ENCODE measurements at places on chromosomes 1 and 21.

- DNase-seq: peak; percentile 51
Measured at GRCh38 chr1:221712776-221713431, 29.0 kb downstream of the DUSP10 start.

DNA sequence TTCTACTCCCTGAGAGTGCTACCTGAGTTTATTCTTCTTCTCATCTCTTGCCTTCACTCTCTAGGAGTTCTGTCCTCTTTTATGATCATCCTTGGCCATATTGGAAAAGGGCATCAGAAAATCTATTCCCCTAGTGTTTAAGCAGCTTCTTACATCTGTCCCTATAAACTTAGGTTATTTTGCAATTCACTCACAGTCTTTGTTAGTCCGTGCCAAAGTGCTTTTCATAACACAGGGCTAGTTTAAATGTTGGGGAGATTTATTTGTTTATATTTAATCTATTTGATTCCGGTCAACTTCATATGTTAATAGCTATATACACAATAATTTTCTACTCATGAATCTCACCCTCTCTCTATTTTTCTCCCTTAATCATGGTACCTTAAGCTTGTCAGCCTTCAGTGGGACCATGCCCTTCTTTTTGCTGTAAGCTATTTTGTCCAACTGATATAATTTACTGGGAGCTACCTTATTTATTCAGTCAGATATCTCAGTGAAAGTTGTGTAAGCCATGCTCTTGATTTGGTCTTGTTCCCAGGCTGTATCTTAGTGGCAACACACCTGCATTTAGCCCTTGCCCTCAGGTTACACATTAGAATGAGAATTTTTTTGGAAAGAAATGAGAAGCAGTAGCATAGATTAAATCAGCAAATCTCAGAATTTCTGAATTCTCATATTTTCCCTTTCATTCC is 106.3 kb upstream of the SMYD2 start:
- no peak for DNase-seq

GRCh38 chr1:205598841-205599668 is 32.8 kb downstream of the ELK4 start:
- DNase-seq: no peak

GRCh38 chr1:211469938-211470529 is 21.9 kb downstream of the RD3 start:
- no peak for DNase-seq

DNA sequence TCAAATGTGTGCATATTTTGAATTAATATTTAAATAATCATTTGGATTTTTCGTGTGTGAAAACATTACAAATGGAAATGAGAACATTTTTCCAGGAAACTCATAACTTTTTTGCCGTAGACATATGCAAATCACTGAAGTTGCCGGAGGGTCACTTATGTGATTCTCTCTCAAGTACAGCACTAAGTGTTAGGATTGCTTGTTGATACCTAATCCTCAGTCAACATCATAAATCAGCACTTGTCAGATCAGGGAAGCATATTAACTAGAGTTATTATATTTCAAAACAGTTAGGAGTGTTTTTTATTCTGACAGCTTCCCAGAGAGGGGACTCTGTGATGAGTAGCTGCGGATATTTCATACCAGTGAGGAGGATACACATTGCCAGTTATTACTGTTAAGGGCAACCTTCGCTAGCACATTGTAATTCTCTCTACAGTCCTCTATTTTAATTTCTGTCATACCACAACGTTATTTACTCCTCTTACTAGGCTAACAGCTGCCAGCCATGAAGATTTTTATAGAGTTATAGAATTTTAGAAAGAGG is 41.5 kb downstream of the NCAM2 start:
- DNase-seq: no peak

DNA sequence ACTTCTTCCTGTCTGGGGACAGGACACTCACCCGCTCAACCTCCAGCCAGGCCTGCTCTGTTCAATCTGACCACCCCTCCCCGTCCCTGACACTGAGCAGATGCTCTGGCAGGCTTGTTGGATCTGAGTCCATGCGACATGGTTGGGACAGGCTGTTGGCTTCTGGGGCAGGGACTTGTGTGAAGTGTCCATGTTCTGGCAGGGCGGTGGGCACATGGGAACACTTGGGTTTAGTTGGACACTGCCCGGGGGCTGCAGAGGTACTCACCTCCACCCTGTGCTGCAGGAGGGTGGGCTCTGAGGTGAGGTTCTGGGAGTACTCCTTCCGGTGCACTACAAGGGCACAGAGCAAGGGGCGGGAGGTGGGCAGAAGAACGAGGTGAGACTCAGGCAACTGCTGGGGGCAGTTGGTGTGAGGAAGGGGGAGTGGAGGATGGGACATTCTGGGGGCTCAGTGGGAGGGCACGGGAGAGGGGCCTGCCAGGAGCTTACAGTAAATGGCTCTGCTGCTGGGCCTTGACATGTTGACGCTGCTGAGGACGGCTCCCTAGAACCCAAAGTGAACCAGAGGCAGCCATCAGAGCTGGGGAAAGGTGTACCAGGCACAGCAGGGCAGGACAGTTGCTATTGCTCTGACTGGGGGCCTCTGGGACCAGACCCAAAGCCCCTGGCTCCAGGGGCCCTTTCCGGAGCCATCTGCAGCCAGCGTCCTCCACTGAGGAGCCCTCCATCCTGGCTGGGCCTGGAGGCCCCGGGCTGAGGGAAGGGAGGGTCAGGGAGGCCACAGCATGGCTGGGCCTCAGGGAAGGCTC is 2.3 kb downstream of the EPS8L3 start:
- no peak for DNase-seq

GRCh38 chr1:53963460-53963859 is 17.3 kb downstream of the LRRC42 start:
- DNase-seq: no peak

GRCh38 chr1:88523854-88524528 is 160.1 kb upstream of the PKN2 start:
- DNase-seq: no peak

- no peak for DNase-seq
Measured at GRCh38 chr1:55640708-55641473, 425.7 kb upstream of the USP24 start.

- DNase-seq: no peak
Measured at GRCh38 chr1:33305816-33306652, 14.9 kb downstream of the A3GALT2 start.

GRCh38 chr1:8458607-8459006 is 140.7 kb downstream of the SLC45A1 start:
- no peak for DNase-seq

DNA sequence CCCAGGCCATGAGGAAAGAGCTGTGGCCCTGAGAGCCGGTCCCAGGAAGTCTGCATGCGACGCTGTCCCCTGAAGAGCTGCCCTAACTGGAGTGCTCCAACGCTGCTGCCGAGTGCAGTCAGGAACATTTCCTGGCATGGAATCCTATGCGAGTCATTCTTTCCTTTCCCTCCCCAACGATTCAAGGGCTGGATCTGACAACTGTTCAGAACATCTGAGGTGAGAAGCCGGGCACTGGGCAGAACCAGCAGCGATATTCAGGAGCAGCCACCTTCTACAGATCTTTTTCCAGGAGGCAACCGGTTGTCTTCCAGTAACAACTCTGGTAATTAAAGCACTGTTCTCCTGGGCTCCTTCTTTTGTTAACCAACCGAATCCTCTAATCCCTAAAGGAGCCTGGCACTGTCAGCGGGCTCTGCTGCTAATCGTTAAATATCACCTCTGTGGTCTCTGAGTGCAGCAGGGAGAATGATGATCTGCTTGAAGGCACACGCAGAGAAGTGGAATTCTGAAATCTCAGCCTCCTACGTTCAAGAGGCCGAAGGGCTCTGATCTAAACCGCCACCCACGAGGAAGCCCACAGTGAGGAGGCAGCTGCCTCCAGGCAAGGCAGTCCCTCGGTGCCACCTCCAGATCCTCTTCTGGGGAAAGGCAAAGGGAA is 55.8 kb downstream of the SLC45A1 start:
- no peak for DNase-seq

All from AML-193 (cell line).